ENCODE measurements at places on chromosomes 4 and X.

GRCh38 chrX:109847257-109848187 is 114.5 kb upstream of the ACSL4 start:
- DNase-seq, result peak; percentile 78

DNA sequence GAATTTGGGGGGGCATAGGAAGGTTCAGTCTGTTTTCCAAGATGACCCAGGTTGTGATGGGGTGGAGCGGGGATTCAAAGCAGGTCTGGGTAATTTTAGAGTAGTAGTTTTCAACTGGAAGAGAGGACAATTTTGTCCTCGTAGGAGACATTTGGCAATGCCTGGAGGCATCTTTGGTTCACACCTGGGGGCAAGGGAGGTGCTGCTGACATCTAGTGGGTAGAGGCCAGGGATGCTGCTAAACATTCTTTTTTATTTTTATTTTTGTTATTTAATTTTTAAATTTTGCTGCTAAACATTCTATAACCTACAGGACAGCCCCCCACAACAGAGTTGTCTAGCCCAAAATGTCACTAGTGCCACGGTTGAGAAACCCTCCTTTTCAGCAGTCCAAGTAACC is 1.9 kb downstream of the RAB9A start:
- DNase-seq, result no peak

- no peak for DNase-seq
Measured at GRCh38 chr4:102596532-102596931, 95.4 kb downstream of the NFKB1 start.

- DNase-seq, result peak; percentile 64
Measured at GRCh38 chr4:22969287-22969896, 276.7 kb downstream of the GBA3 start.

DNA sequence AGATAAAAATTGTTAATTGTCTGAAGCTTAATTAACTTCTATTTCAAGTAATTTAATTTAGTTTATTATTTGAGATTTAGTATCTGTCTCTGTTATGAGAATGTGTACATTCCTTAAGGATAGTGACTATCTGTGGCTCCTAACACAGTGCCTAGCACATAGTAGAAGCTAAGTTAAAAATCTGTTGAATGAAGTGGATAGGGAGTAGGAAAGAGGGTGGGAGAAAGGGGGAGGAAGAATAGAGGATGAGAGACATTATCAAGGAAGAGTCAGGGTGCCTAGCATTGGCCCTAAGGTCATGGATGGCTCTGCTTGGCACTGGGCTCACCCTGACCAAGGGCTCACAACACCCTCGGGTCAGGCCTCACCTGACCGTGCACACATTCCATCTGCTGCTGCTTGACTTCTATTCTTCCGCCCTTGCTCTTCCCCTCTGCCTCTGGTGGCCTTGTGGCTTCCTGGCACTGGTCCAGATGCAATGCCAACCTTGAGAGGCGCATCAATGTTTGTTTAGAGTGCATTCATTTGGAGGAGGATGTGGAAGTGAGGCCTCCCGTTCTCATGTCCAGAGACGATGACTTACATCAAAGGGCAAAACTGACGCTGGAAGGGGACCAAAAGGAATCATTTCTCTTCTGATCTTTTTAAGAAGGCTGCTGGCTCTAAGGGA is 42.3 kb downstream of the TRIM2 start:
- DNase-seq, result no peak

- DNase-seq, result peak; percentile 28
Measured at GRCh38 chr4:94410678-94411206, 41.0 kb upstream of the PDLIM5 start.

GRCh38 chr4:184395971-184396391 is 78.4 kb downstream of the IRF2 start:
- no peak for DNase-seq

DNA sequence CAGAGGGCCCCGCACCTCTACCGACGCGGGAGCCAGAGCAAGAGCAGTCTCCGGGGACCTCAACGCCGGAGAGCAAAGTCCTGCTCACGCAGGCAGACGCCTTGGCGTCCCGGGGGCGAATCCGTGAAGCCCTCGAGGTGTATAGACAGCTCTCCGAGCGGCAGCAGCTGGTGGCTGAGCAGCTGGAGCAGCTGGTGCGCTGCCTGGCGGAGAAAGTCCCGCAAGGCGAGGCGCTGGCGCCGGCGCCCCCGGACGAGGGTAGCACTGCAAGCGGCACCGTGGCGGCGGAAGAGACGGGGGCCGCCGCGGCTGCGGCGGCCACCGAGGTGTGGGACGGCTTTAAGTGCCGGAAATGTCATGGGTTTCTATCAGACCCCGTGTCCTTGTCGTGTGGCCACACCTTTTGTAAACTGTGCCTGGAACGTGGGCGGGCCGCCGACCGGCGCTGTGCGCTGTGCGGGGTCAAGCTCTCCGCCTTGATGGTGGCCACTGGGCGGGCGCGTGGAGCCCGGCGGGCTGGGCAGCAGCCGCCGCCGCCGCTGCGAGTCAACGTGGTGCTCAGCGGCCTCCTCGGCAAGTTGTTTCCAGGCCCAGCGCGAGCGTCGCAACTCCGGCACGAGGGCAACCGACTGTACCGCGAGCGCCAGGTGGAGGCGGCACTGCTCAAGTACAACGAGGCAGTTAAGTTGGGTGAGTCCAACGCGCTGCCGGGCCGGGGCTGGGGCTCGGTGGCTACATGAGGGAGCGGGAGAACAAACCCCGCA is 672 bp downstream of the LONRF3 start:
- DNase-seq, result peak; percentile 71

GRCh38 chr4:142565771-142566170 is 280.3 kb downstream of the INPP4B start:
- DNase-seq, result no peak

DNA sequence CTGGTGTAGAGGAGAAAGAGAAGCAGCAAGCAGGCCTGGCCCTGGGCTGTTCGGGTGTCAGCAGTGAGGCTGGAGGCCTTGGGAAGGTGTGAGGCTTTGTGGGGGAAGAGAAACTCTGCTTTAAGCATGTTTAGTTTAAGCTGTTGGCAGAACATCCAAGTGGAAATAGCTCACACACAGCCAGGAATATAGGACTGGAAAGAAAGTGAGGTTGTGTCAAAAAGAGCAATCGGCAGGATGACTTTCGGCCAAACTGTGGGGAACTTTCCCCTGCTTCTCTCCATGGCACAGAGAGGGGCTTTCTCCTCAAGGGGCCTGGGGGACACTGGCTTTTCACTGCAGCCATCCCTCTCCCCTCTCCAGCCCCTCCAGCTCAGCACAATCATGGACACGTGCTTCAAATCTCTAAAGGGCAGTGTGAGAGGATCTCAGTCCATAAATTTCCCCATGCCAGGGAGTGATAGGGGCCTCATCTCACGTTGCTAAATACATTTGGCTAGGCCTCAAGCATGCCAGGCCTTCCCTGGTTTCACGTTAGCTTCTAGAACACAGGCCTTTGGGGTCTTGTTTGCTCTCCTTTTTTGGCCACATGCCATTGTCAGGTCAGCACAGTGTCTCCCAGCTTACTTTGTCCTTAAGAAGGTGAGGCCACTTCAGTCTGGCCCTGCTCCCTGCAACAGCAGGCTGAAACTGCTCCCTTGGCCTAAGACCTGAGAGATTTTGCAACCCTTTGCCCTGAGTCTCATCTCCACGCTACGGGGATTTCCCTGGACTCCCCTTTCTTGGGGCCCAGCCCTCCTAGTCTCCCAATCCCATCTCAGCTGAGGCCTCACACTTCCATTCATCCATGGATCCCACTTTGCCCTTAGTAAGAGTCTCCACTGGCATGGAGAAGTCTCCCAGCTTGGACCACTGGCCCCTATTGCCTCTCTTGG is 8.3 kb upstream of the CITED1 start:
- no peak for DNase-seq

DNA sequence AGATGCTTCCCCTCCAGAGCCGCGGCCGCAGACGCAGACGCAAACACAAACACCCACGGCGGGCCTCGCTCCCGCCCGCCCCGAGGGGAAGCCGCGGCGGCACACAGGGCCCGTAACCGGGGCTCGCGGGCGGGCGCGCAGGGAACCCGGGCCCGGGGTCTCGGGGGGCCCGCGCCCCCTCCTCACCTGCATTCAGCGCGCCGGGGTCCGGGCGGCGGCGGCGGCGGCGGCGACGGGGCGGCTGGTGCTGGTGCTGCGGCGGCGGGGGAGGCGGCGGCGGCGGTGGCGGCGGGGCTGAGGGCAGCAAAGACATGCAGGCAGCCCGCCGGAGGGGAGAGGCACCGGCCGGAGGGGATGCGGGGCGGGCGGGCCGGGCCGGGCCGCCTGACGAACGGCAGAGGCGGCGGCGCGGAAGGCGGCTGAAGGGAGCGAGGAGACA is 255 bp upstream of the CNOT6L start:
- no peak for DNase-seq

GRCh38 chr4:498328-498904 is 540 bp downstream of the ZNF721 start:
- peak; percentile 5 for DNase-seq

GRCh38 chr4:77031544-77031943 is 44.2 kb downstream of the CCNI start:
- no peak for DNase-seq

DNA sequence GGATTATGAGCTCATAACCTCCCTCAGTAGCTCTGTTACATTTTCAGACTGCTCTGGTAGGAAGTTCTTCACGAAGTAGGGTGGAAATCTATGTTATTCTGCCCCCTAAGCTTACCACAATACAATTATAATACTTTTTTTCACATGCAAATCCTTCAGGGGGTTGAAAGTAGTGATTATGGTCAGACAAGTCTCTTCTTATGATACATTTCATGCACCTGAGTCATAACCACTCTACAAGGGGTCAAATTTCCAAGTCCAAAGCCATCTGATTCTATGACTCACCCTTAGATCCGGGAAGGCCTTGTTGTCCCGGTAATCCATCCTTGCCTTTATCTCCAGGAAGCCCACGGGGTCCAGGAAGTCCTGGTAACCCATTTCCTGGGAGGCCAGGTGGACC is 95.2 kb downstream of the ATG4A start:
- DNase-seq, result peak; percentile 95

GRCh38 chrX:46561824-46562657 is 11.5 kb upstream of the CHST7 start:
- peak; percentile 81 for DNase-seq

GRCh38 chrX:11591723-11592346 is 73.9 kb downstream of the ARHGAP6 start:
- DNase-seq, result peak; percentile 8

- DNase-seq, result no peak
Measured at GRCh38 chr4:15992167-15992485, 29.2 kb upstream of the FGFBP2 start.

GRCh38 chrX:84186603-84187532 is 1.1 kb downstream of the RPS6KA6 start:
- no peak for DNase-seq

DNA sequence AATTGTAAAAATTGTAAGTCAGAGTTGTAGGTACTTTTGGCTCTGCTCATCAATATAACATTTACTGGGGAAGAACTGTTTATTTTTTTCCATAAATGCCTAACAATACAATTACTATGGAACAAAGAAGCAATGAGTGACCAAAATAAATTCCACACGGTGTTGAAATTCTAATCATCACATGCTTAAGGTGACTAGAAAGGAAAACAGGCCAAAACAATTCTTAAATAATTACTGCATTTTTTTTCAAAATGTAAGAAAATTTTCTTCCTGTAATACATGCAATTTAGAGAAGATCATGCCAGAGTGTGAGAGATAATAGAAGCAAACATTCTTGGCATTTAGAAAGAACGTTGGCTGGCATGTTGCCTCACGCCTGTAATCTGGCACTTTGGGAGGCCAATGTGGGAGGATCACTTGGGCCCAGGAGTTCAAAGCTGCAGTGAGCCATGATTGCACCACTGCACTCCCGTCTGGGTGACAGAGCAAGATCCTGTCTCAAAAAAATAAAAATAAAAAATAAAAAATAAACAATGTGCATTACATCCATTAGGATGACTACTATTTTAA is 22.5 kb downstream of the C4orf46 start:
- DNase-seq, result no peak

DNA sequence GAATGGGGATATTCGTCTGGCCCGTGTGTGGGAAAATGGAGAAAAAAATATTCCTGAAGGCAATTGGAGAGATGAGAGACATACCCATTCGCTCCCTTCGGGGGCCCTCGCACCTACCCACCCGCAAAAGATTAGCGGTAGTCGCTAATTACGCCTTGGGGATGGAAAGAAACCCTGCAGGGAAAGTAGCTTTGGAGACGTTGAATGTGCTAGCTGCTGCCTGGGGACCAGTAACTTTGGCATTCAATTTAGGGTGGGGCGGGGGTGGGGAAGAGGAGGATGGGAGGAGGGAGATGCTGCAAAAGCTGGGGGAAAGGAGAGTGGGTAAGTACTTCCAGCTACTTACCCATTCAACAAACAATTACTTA is 407 bp upstream of the ZC4H2 start:
- DNase-seq, result no peak

- DNase-seq, result no peak
Measured at GRCh38 chr4:59938166-59938565, 1262.0 kb upstream of the ADGRL3 start.

- DNase-seq, result no peak
Measured at GRCh38 chr4:37477126-37477525, 209.1 kb downstream of the RELL1 start.

GRCh38 chrX:19443869-19444526 is 71.3 kb downstream of the MAP3K15 start:
- no peak for DNase-seq

GRCh38 chr4:56701161-56701480 is 20.0 kb upstream of the HOPX start:
- no peak for DNase-seq

DNA sequence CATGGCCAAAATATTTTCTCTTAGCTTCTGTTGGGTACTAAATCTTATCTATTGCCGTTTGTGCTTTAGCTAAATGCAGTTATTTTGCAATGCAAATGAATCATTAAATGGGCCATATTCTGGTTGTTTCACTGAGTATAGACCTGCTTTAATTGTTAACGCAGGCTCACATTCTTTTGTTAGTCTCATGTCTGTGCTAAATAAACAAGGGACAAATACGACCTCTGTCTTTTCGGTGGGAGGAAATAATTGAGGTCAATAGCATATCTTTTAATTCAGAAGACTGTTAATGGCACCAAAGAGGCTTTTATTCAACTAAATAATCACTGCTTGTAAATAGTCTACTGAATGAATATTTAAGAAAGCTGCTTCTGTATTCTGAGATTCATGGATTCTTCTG is 76.9 kb downstream of the DIAPH2 start:
- no peak for DNase-seq

DNA sequence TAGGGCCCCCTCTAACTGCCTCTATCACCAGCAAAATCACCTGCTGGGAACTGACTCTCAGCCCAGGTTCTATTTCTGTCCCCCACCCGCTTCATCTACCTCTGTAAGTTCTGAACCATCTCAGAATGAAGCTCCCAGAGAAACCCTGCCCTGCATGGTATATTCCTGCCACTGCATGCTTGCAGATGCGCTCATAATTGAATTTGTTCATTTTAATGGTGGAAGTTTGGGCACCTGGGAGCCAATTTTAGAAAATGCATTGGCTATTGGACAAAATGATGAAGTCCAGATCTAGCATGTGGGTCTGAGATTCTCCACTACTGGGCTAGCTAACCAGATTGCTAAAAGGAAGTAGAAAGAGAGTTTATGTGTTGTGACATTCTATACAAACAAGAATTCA is 28.6 kb upstream of the SLC10A4 start:
- no peak for DNase-seq

DNA sequence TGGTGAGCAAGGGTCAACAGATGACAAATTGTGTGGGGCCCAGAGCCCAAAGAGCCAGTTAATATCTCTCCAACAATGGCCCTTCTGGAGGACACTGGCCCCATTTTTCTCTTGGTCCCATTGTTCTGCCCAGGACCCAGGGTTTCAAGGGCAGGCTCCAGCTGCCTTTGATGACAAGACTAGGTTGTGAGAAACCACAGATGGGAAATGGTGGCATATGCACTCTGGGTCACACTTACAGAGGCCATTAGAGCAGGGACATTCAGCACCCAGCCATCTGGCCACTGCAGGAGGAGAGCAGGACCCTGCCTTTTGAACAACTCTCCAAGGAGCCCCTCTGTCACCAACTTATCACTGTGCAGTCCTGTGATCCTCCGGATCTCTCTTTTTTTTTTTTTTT is 49.7 kb upstream of the KIAA1210 start:
- no peak for DNase-seq

Measured in M059J (cell line).